Activated gamma-delta T cell treated with anti-CD3 and anti-CD28 coated beads, Interleukin-2, amount 50 U/mL, for 16 hours (primary cell): ENCODE measurements at places on chromosomes 2 and 18.
A peak's percentile ranks its signal among the peaks of the same experiment; 100 is the strongest.

- DNase-seq, result no peak
These were observed 460.3 kb downstream of the MEIS1 start for GRCh38 chr2:66895206-66895605.

- no peak for DNase-seq
These were observed 2.0 kb upstream of the RAB17 start for GRCh38 chr2:237592425-237592980.

- DNase-seq, result no peak
These were observed 21.3 kb downstream of the CYRIA start for GRCh38 chr2:16644221-16644925.

DNA sequence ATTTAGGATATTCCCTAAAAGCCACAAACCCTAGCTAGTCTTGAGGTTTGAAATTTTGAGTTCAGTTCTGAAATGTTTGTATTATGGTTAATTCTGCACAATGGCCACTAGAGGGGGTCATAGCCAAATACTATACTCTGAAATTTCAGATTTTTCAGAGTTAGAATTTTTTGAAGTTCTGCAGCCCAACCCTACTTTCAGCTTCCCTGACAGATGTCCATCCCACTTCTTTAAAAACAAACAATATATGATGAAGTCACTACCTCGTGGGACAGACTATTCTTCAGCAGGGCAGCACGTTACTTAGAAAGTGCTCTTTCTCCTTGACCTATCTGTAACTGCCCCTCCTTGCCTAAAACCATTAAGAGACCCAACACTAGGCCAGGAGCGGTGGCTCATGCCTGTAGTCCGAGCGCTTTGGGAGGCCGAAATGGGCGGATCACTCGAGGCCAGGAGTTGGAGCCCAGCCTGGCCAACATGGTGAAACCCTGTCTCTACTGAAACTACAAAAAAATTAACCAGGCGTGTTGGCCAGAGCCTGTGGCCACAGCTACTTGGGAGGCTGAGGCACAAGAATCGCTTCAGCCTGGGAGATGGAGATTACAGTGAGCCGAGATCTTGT lies 48.2 kb upstream of the PAPOLG start:
- no peak for DNase-seq

GRCh38 chr2:216539791-216540241 lies 41.2 kb downstream of the RPL37A start:
- DNase-seq, result no peak

- no peak for DNase-seq
These were observed 93.5 kb downstream of the POLR1A start for GRCh38 chr2:86012007-86012712.

- no peak for DNase-seq
These were observed 2.4 kb upstream of the SATB2 start for GRCh38 chr2:199460101-199460671.

DNA sequence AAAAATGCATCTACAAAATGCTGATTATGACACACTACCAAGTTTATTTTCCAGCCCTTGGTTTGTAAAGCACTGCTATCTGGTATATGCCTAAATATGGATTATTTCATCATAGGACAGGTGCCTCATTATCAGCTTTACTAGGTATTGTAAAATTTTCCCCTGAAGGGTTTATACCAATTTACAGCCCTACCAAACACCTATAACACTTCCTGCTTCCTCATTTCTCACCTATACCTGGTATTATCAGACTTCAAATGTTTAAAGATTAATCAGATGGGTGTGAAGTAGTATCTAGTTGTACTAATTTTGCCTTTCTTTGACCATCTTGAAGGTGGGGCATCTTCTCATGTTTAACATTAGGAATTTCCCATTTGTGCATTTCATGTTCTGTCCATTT lies 26.8 kb downstream of the RMND5A start:
- DNase-seq, result no peak

DNA sequence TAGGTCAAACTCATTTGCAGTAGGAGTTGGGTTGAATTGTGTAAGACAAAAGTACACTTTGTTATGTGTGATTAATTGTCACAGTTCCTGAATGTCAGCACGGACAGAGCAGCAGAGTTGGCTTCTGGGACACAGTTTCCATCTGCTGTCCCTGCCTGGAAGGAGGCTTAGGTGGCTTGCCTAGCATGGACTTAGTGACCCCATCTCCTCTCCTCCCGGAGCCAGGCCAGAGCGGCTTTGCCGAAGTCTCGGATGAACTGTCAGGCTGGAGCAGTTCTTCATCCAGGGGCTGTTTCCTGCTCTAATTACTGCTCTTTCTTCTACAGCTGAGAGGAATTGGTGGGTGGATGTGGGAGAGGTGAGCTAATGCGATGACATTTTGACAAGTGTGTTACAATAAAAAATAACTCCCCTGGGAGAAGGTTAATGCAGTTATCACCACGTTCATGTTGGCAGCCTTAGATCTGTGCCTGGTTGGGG lies 102.0 kb downstream of the SH3RF3 start:
- DNase-seq, result no peak

DNA sequence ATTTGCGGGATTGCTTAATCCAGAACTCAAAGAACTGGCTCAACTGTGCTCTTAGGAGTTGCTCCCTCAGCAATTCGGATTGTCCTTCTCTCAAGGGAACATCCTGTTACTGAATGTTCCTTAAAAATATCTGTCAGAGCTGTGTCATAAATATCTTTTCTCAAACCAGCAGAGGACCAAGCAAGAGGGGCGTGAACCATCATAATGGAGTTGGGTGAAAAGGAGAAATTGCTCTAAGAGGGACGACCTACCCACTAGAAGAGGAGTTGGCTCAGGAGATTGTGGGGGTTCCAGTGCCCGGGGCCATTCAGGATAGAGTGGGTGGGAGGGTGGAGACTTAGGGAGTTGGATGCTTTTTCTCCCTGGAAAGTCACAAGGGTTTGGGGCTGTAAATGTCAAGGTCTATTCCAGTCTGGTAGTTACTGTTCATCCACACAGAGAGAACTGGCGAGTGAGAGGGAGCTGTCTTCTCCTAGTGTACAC lies 59.5 kb downstream of the MERTK start:
- DNase-seq, result no peak

DNA sequence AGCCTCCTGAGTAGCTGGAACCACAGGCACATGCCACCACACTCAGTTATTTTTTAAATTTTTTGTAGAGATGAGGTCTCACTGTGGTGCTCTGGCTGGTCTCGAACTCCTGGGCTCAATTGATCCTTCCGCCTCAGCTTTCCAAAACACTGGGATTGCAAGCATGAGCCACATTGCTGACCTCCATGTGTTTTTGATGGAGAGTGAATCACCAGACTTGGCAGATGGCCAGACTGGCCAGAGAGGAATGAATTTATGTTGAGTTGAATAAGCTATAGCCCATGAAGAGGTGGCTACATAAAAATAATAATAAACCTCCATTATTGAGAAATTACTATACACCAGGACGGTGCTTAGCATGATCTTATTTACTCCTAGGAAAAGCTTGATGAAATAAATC lies 91.5 kb downstream of the MREG start:
- DNase-seq, result no peak

DNA sequence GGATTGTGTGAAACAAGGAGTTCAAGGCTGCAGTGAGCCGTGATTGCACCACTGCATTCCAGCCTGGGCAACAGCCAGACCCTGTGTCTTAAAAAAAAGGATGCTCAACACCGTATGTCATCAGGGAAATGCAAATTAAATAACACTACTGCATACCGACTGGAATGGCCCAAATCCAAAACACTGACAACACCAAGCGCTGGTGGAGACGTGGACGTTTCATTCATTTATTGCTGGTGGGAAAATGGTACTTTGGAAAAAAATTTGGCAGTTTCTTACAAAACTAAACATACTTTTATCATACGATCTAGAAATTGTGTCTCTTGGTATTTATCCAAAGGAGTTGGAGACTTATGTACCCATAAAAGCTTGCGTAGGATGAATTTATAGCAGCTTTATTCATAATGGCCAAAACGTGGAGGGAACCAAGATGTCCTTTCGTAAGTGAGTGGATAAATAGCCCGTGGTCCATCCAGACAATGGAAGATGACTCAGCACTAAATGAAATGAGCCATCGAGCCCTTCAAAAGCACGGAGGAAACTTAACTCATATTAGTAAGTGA lies 24.2 kb downstream of the NEU4 start:
- DNase-seq, result no peak

DNA sequence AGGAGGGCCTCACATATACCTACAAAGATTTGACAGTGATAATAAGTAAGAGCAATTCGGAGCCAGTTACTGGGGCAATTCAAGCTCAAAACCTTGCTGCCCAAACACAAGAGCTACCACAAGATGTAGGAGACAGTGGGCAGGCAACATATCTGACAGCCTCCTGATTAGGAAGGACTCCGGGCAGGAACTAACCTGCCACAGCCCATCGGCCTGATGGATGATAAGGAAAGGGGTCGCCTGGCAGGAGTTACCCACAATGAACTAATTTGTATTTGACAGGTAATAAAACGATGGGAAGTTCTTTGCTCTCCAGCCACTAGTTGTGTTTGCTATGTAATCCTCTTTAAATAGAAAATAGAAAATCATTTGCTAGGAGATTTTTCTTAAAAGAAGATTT lies 100.2 kb downstream of the ARHGAP15 start:
- no peak for DNase-seq

- DNase-seq, result peak; percentile 70
These were observed at the start of gene GPR35 for GRCh38 chr2:240624950-240625621. GPR35 (plus strand) TSS chr2:240625480; CDS start chr2:240629953, 4,473 bp downstream.

GRCh38 chr2:34979148-34979547 lies 1376.4 kb upstream of the CRIM1 start:
- DNase-seq, result no peak

- no peak for DNase-seq
These were observed 10.6 kb upstream of the BOK start for GRCh38 chr2:241547781-241548450.

DNA sequence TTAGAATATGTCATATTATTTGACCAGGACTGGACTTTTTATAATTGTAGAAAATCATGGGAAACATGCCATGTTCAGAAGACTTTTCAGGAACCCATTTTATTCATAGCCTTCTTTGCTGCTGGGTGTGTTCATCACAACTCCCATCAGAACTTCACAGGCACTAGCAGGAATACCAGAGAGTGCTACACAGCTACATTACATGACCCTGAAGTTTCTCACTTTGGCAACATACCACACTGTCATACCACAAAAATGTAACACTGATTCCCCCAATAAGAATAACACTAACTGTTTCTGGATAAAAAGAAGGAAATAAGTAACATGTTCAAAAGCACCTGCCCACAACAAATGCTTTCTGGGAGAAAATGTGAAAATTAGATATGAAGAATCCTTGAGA lies 405.4 kb downstream of the CDH2 start:
- DNase-seq, result no peak

- DNase-seq, result no peak
These were observed 95.6 kb upstream of the KCNH7 start for GRCh38 chr2:162934191-162934590.

GRCh38 chr2:214575030-214575429 lies 164.2 kb downstream of the VWC2L start:
- no peak for DNase-seq

- DNase-seq, result no peak
These were observed 10.5 kb downstream of the DRC1 start for GRCh38 chr2:26412091-26412673.

GRCh38 chr2:163347982-163348856 lies 387.6 kb downstream of the FIGN start:
- no peak for DNase-seq
